ENCODE measurements at places on chromosomes 3 and 15. TPM values are rescaled to one million over a fixed set of nuclear protein-coding genes. Genes with fewer than 3 reads are reported as not detected.

- no peak for DNase-seq
Observed at GRCh38 chr3:98026425-98027084, 8.6 kb downstream of the GABRR3 start.

GRCh38 chr3:108292905-108293328, 3.4 kb upstream of the HHLA2 start:
- DNase-seq, result no peak

DNA sequence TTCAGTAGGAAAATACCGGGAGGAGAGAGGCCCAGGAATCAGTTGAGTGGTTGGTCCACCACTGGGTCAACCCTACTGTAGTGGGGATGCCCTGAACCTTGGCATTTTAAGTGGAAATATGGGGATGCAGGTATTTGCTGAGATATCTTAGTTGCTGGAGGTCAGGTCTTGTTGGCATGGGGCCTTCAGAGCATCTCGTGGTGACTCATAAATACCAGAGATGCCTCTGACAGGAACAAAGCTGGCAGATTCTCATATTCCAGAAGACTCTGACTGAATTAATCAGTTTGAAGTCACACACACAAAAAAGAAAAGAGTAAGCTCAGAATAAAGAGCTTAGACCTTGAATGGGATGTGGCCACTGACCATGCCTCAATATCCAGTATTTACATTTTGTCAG, 91.6 kb downstream of the CACNA2D3 start:
- no peak for DNase-seq

DNA sequence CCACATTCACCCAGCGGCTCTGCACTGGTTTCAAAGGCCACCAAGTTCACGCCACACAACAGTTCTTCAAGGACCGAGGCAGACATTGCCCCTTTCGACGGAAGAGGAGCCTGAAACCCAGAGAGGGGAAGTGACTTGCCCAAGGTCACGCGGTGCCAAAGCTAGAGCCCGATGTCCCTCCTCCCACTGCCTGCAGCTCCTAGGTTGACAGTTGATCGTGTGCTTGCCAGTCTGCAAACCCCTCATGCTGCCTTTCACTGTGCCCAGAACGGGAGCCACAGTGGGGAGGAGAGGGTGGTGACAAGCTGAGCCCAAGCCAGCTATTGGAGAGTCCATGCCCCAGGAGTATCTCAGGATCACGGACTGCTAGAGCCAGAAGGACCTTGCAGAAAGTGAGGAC, 230.9 kb downstream of the XXYLT1 start:
- DNase-seq, result no peak

DNA sequence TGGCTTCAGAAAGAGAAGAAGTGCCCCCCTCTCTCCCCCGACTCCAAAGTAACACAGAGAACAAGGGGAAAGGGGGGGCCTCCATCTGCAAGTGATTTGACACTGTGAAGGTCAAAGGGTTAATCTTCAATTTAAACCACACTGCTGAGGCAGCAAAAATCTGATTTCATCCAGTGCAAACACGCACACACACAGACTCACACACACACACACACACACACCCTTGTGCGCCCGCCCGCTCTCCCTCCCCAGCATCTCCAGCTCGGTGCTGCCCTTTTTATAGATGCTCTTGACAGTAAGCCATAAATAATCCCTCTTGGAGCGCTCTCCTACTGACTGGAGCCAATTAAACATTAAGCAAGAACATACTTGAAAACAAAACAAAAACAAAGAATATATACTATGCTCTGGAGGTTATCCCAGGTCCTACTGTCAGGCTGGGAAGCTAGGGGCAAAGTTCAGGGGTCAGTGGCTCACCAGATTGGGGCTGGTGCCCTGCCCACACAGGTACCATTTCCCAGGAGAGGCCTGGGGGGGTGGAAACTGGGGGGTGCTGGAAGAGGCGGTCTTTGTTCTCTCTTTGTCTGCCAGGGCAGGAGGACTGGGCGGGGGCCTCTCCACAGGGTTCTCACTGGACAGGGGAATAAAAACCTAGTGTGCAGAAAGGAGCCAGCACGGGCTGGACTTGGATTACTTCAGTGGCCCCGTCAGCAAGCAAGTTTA, 16.3 kb downstream of the BMF start:
- no peak for DNase-seq

DNA sequence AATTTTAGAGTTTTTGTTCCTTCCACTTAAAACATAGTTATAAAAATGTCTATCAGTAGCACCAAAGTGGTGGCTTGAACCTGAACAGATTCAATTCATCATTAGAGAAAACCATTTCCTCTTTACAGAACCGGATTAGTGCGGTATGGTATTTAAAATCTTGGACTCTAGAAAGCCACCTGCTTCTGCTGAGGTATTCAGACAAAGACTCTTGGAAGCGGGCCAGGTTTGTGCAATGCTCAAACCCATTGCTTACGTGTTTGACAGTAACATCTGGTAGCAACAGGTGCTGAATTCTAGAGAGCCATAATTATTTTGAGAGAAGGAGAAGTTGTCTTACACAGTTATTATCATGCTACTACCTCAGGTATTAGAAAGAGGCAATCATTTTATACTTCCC, 290.5 kb downstream of the NAALADL2 start:
- DNase-seq, result peak; percentile 26

- DNase-seq, result no peak
Observed at GRCh38 chr3:178982137-178982536, 89.5 kb downstream of the ZMAT3 start.

DNA sequence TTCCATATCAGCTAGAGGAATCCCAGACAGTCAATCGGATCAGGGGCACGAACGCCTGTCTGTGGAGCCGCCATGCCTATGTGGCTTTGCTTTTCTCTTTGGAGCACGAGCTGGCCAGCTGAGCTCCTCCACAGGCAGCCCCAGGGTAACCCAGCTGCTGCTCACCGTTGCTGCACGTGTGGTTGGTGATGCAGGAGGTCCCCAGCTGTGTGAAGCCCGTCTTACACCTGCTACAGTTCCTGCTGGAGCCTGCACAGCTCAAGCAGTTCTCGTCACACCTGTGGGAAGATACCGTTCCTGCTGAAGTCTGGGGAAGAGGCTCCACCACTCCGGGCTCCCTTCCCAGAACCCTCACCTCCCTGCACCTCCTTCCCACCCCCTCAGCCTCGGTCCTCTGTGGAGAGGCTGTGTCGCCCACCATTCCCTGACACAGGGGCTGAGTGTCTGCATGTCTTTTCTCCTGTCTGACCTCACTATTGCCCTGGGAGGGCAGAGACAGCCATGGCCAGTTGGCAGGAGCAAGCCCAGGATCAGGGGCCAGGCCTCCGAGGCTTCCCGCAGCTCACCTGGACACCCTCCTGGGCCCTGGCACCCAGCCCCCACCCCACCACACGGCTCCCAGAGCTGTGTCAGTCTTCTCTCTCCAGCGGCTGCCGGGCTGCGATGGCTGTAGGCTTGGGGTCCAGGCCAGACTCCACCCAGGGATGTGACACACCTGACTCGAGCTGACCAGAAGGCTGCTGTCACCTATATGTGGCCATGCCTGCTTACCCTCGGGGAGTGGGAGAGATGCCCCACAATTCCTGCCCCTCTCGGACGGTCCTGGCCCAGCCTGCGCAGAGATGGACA, 12.2 kb upstream of the SNRPA1 start:
- DNase-seq, result no peak

DNA sequence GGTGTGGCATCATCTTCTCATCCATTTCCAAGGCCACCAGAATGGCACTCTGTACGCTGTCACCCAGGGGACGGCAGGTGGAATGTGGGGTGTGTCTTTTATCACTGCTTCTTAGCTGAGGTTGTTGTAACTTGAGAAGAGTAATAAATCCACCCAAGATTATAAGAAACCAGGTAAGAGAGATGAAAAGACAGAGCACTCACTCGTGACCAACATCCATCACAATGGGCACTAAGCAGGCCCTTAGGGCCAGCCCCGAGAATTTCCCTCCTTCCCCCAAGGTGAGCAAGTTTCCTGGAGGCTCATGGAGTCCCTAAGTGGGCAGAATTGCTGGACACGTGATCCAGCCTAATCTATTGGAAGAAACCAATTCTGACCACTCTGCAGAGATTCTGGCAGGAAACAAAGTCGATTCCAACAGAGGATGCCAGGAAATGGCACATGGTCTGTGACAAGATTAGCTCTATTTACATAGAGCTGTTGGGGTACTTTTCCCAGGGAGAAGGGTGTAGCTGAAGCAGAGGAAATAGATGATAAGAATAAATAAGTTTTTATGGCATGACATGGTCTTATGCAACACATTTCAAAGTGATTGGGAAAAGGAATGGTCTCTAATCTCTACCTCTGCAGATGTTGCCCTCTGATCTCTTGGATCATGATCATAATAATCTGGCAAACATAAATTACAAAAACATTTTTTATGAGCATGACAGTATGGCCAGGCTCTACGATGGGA, 22.5 kb downstream of the SLC6A20 start:
- DNase-seq, result no peak

GRCh38 chr3:152157337-152157736, 111.4 kb upstream of the MBNL1 start:
- no peak for DNase-seq

GRCh38 chr3:167866331-167866730, 130.8 kb downstream of the SERPINI1 start:
- DNase-seq, result no peak

DNA sequence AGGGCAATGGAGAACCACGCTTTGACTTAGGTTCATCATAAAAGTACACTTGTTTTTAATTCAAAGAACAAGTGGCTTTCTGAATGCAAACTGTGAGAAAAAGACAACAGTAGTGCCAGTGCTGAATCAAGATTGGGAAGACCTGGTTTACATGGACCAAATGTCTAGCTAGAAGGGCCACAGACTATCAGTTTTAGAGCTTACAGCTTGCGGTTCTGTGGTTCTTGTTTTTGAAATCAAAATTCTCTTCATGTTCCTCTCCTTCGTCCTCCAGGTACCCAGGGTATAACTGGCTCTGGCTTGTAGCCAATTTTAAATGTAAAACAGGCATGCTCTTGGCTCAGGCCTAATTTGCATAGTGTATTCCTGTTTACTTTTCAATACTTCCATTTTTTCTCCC, 124.6 kb downstream of the TGFBR2 start:
- DNase-seq, result no peak

DNA sequence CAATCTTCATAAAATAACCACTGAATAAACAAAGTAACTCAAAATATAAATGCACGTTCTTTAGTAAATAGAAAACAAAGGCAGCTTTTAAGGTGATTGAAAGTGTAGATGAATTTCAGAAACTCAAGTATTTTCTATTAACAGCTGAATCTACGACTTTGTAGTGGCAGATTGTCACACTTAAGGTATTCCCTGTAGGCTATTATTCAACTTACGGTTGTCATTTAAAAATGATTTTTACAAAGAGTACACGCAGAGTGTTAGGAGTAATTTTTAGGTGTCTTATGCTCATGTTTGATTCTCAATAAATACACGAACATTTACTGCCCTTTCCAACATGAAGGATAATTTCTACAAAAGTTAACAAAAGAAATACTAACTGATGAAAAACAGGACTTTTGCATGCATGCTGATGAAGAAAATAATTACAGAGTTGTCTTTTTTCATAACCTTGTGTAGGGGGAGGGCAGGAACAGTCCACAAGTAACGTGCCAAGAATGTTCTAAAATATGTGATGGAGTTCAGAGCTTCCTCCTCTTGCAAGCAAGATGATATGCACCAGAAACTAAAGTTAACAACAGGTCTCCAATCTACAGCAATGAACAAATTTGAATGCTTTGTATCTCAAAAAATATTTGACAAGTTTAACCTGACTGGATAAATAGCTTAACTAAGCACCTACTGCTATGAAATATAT, 16.7 kb downstream of the DCBLD2 start:
- no peak for DNase-seq

- peak; percentile 74 for DNase-seq
Observed at GRCh38 chr15:28021281-28022039, 77.7 kb downstream of the OCA2 start.

GRCh38 chr15:51768018-51768417, 16.6 kb downstream of the TMOD2 start:
- no peak for DNase-seq

DNA sequence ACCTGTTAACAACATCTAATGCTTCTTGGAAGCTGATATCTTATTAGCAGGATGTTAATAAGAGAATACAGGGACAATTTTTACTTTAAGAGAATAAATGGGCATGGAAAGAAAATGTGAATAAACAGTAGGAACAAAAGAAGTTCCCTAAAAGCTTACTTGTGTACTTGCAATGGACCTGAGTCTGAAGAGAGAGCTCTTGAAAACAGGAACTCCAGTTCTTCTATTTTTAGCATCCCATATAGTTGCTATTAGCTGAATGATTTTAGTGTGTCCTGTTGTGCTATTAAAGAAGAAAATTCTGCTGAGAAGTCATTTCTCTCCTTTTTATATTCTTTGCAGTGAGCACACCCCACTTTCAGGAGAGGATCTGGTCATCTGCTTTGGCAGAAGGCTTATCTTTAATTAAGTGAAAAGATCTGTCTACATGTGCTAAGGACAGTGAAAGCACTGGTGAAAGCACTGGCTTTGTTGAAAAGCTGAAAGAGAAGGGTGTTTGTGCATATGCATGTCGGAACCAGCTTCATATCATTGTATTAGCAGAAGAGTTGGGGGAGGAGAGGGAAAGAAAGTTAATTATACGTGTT, 1.4 kb upstream of the ST3GAL6 start:
- DNase-seq, result no peak

DNA sequence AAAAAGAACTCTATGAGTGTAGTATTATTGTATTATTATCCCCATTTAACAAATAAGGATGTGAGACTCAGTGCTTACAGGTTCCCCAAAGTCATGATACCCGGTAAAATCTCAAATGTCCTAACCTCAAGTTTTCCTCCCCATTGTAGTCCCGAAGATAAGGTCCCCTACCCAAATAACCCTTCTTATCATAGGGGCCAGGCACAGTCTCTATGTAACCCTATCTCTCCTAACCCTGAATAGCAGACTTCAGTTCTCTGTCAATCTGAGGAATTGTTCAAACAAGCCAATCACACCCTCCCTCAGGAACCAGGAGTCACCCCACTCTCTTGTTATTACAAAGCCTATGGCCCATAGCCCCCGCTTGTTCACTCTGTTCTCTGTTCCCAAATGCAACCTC, 10.5 kb upstream of the SUSD5 start:
- DNase-seq, result no peak

- no peak for DNase-seq
Observed at GRCh38 chr3:40939741-40940130, 259.6 kb upstream of the CTNNB1 start.

DNA sequence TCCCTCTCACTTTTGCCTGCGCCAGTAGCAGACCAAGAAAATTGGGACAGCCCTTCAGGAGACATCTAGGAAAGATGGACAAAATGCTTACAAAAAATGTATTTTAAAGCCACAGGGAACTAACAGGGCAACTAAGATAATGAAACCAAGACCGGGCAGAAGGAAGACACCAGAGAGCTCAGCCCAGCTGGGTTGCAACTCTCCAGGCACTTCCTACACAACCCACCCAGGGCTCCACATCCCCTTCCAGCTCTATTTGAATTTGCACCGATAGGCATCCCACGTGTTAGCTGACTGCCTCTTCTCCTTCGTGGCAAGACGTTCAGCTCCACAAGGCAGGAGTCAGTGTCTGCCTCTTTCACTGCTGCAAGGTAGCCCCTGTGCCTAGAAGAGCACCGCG, 6.6 kb upstream of the ATP10A start:
- DNase-seq, result no peak

The FBXW12 gene
- total RNA-seq, result 0.51 TPM

The LRRK1 gene
- 1.4 TPM for total RNA-seq

The KIF9 gene
- total RNA-seq, result 5.9 TPM

The LIPH gene
- total RNA-seq, result 0.18 TPM

The KNG1 gene
- total RNA-seq, result not detected

The THSD4 gene
- total RNA-seq, result 82.0 TPM

All from mesothelial cell of epicardium (in vitro differentiated cells).